ENCODE measurements at places on chromosomes 7 and 10.

DNA sequence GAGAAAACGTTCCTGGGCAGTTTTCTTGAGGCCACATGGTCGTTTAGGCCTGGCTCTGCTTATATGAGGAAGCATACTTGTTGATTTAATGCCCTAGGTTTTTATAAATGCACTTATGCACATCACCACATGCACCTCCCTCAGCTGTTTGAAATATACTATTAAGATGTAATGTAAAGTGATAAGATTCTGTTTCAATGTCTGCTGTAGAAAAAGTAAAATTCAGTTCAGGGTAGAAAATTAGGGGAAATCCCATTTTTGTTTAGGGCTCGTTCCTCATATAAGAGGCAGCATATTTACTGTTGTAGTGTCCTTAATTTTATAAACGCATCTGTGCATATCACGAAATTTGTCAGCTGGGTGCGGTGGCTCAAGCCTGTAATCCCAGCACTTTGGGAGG is 7.8 kb upstream of the CAMK1D start:
- DNase-seq, result no peak

DNA sequence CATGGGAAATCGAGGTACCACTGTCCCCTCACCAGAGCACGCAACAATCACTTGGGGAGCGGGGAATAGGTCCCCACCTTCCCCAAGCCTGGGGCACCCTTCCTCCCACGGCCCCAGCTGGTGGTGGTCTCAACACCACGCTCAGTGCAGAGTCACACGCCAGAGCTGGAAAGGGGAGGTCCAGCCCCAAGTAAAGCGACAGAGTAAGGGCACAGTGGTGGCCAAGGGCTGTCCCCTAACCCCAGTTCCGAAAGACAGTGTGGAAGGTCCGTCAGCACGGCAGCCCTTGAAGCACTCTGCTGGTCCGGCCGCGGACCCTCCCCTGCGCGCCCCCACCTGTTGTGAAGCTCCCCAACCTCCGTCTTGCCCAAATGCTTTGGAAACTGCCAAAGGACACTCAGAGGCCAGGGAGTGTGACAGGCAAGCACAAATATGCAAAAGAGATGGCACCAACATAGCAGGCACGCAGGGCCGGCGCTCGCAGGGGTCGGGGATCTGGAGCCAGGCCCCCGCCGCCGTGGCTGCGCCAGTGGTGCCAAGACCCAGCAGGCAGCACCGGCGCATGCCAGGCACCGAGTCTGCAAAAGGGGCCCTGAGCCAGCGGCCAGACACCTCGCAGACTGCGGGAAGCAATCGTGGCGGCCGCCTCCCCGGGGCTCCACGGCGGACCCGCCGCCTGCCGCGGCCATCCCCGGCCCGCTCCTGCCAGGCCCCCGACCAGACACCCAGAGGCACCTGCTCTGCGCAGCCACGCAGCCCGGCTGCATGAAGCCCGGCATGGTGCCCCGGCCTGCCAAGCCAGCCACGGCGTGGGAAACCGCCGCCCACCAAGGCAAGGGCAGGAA is 51.6 kb upstream of the SRRM3 start:
- DNase-seq, result no peak

GRCh38 chr7:117284692-117285091 is 38.2 kb downstream of the WNT2 start:
- no peak for DNase-seq

DNA sequence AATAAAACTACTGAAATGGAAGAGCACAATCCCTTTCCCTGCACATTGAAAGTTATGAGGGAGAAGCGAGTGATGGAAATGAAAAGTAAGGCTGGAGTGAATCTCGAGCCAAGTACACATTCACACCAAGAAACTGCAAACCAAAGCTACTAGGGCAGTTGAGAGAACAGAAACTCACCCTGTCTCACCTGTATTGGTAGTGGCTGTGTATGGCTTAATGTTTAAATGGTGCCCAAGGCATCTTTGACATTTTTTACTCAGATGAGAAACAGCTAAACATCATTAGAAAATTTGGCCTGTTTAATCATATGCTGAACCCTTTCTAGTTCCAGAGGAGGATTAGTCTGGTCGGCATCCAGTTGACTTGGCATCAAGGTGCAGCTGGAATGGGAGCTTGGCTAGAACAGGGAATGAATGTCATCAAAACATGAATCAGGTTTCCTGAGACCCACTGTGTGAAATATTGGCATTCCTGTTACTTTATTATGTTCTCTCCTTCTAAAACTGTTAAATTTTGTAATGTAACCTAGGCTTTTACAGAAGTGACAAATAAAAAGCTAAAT is 840.8 kb downstream of the GRM8 start:
- no peak for DNase-seq

GRCh38 chr7:151117565-151117964 is 31.3 kb downstream of the AGAP3 start:
- DNase-seq, result no peak

GRCh38 chr10:126840576-126841135 is 64.6 kb upstream of the DOCK1 start:
- DNase-seq, result no peak

DNA sequence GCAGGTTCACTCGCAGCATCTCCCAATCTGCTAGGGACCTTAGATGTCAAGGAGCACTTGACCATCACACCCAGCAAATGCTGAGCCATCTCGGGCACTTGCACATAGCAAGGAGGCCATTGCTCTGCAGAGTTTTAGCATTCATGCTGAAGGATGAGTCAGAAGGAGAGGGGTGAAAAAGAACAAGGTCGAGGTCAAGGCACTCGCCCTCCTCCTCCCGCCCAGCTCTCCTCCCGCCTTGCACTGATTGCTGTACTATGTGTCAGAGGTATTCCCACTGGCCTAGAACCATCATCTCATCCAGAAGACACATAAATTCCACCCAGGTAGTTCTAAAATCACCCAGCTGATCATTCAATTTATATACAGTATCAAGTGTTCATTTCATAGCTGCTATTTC is 255.1 kb upstream of the SP4 start:
- no peak for DNase-seq

- no peak for DNase-seq
Observed at GRCh38 chr10:31033147-31033546, 1.5 kb upstream of the ZNF438 start.

DNA sequence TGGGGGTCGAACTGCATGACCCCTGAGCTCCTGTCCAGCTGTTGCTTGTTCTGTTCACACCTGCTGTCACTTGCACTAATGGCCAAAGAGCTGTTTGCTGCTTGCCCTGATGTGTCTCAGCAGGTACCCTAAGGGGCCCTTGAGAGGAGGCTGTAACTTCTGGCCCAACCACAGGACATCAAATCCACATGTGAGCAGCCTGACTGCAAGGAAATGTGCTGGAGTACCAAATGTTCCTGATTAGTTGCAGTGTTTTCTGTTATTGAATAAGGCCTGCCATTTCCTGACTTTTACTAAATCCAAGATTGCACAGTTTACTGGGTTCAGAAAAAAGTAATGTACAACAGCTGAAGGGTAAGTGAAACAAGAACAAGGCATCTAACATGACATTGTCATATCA is 91.7 kb upstream of the IL6 start:
- no peak for DNase-seq

DNA sequence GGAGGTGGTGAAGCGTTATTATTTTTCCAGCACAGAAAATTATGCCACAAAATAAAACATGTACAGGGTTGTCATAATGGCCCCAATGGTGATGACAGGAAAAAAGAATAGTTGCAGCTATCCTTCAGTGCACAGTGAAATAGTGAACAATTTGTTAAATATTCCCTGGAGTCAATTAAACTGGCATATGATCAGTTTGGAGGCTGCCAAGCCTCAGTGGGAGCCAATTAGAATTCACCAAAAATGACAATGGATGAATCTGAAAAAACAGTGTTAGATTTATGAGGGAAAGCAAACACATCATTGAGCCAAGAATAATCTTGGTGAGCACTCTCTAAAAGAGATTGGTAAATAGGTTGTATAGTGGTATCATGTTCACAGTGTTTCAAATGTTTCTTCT is 146.3 kb downstream of the OTUD1 start:
- DNase-seq, result no peak

- no peak for DNase-seq
Observed at GRCh38 chr10:55043540-55043939, 242.5 kb upstream of the PCDH15 start.

GRCh38 chr7:2004841-2005725 is 227.7 kb downstream of the MAD1L1 start:
- peak; percentile 35 for DNase-seq

GRCh38 chr7:150412518-150413488 is 33.7 kb downstream of the ZNF775 start:
- DNase-seq, result no peak

DNA sequence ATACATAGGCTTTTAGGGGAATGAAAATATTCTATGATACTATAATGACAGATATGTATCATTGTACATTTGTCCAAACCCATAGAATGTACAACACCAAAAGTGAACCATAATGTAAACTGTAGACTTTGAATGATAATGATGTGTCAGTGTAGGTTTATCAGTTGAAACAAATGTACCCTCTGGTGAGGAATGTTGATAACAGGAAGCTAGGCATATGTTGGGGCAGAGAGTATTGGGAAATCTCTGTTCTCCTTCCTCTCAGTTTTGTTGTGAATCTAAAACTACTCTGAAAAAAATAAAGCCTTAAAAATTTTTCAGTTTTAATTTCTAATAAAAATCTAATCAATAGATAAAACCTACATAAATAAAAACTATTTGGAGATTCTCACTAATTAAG is 36.9 kb downstream of the C1GALT1 start:
- DNase-seq, result no peak

DNA sequence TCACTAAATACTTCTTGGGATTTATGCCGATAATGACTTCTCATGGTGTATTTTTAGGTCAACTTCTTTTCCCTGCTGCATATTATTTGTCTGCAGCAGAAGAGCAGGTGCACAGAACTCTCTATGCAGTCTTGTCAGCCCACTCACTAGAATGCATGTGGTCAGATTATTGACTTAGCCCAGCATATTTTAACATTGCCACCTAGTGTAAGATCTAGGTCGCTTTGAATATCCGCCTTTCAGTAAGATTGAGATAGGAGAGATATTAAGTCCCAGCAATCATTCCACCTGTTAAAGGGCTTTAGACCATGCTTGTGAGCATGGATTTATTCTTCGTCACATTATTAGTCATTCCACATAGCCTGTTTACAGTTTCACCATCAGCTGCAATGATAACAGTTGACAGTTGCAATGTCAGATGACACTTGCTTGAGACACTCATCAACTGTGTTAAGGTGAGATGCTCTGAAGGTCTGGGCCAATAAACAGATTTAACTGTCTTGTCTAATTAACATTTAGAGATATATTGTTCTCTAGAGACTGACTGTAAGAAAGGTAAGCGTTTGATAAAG is 491.7 kb downstream of the ARL4A start:
- DNase-seq, result no peak

GRCh38 chr10:124654686-124655085 is 89.5 kb downstream of the FAM53B start:
- no peak for DNase-seq

DNA sequence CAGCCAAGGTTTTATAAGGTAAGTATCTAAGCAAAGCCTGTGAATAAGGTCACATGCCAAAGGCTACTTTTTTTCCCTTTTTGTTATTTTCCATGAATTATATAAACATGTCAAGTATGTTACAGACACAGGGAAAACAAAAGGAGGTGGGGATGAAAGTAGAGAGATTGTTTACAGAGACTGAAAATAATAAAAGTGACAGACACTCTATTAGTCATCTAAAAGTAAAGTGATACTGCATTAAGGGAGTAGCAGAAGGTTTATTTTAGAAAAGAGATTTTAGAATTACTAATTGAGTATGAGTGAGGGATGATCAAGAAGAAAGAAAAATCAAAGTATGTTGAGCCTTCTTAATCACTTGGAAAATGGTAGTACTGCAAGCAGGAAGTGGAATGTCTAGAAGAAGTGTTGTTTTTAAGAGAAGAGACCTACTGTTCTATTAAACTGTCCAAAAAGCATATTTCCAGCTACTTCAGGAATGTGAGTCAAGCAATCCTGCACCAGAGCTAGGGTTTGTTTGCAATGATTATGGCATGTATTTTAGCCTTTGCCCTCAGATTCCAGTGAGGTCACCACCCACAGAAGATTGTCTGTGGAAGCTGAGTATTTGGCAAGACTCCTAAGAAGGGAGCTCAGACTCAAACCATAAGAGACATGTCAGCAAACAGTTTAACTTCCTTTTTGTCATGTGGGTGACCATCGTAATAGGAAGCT is 177.9 kb upstream of the PLXDC2 start:
- no peak for DNase-seq

DNA sequence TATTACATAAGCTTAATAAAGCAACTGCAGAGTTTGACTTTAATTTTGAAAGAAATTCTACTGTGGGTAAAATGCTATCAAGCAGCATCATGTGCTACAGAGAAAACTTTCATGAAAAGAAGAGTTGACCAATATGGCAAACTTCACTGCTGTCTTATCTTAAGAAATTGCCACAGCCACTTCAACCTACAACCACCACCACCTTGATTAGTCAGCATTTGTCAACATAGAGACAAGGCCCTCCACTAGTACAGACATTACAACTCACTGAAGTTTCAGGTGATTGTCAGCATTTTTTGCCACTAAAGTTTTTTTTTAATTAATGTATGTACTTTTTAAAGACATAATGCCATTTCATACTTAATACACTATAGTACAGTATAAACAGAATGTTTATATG is 350.3 kb downstream of the HPSE2 start:
- no peak for DNase-seq

DNA sequence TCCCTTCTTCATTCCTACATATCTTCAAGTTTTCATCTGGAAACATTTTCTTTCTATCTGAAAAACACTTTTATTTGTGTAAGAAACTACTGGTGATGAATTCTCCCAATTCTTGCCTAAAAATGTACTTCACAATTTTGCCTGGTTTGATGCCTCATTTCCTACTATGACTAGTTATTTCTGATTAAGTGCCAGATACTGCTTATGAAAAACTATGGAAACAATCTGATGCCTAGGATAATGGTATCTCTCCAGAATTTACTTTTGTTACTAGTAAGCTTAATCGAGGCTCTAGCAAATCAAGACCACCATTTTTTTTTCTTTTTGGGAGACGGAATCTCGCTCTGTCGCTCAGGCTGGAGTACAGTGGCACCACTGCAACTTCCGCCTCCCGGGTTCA is 31.3 kb downstream of the CACUL1 start:
- no peak for DNase-seq

DNA sequence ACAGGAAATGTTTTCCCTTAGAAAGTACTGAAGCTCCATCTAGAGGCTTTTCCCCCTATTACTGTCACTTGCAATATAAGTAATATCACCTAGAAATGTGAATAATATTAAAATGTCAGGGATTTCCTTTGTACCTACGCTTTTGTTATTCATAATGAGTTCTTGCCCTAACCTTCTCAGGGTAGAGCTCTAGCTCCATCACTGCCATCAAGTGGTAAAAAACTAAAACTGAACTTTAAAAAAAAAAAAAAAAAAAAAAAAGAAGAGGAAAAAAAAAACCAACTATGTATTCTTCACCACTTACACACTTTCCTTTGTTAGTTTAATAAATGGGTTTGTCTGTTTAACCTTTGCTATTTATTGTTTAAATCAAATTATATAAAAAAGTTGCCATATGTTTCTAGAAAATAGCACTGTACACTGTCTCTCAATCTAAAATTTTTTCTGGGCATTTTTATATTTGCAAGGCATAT is 49.9 kb downstream of the DNAJC1 start:
- DNase-seq, result no peak

Measured in right forelimb (tissue), 1 donor.